ENCODE measurements at places on chromosomes 11 and 22. TPM values are rescaled to one million over a fixed set of nuclear protein-coding genes. Genes with fewer than 3 reads are reported as not detected.

The KDM4D gene
- total RNA-seq = 9.9 TPM

The MAFF gene
- 23.6 TPM for total RNA-seq

The KRTAP5-11 gene
- total RNA-seq = not detected

The PRG2 gene
- 0.36 TPM for total RNA-seq

The MISFA gene
- 7.3 TPM for total RNA-seq

The NCAM1 gene
- total RNA-seq = 39.7 TPM

The ATM gene
- 80.9 TPM for total RNA-seq

- DNase-seq = no peak
Observed at GRCh38 chr11:127873478-127873877, 713.9 kb downstream of the ETS1 start.

DNA sequence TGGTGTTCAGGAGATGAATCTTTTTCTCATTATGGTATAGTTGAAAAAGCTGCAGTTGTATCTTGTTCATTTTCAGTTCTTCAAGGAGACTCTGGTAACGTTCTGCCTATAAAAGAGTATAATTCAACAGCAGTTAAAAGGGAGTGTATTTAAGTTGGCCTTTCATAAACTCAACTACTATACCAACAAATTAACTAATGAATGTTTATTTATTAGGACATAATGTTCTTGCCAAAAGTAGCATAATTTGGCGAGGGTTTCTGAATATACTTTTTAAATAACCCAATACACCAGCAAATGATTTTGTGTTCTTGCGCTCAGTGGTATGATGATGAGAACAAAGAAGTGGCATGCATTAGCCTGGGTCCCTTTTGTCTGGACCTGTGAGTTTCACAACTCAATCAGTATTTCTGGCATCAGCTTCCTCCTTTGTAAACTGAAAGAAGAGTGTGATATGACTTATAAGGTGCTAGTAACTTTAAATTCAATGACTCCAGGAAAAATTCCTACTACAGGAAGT, 10.9 kb downstream of the SMC1B start:
- DNase-seq = no peak

- DNase-seq = no peak
Observed at GRCh38 chr11:47378010-47378835, at the start of gene SPI1. SPI1 (minus strand) TSS chr11:47378547; CDS start chr11:47378353, 194 bp downstream.

DNA sequence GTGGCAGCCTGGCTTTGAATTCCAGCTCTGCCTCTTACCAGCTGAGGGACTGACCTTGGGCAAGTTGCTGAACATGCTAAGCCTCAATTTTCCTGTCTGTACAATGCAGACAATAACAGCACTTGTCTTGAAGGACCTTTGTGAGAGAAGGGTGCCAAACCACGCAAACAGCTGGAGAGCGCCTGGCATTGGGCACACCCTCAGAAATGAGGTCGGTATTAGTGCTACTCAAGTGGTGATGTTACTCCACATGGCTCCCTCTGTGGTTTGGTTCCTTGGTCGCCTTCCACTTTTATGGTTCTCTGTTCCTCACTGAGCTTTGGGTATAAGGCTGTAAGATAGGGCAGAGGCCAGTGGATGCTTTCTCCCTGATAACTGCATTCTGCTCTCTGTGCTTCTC, 8.2 kb downstream of the UBASH3B start:
- no peak for DNase-seq

DNA sequence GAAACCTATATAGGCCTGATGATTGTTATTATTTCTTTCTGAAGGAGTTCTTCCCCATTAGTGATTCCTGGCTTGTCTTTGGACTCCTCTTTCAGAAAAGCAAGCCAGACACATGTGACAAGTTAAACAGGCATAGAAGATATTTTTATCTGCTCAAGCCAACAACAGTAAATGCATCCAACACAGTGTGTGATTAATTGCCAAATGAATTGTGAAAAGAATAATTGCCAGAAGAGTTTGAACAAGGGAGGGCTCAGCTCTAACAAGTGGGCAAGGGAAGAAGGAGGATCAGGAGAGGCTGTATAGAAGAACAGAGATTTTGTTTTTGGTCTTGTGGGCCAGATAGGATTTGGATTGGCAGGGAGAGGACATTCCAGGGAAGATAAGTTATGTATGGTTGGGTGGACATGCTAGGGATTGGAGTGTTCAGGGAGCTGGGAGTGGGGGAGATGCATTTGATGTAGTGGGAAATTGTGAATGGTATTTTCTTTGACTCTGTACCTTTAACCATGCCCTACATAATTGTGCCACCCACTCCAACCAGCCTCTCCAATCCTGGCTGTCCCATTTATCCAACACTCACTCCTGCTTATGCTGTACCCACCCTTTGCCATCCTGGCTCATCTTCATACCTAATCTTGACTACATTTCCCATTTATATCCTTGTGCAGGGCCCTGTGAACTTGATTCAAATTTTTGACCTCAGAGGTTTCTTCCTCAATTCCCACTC, 172.8 kb downstream of the RRAS2 start:
- no peak for DNase-seq

GRCh38 chr11:74685905-74686304, 45.3 kb downstream of the CHRDL2 start:
- no peak for DNase-seq

- DNase-seq = peak; percentile 3
Observed at GRCh38 chr11:2775626-2776350, 76.0 kb upstream of the KCNQ1OT1 start.

DNA sequence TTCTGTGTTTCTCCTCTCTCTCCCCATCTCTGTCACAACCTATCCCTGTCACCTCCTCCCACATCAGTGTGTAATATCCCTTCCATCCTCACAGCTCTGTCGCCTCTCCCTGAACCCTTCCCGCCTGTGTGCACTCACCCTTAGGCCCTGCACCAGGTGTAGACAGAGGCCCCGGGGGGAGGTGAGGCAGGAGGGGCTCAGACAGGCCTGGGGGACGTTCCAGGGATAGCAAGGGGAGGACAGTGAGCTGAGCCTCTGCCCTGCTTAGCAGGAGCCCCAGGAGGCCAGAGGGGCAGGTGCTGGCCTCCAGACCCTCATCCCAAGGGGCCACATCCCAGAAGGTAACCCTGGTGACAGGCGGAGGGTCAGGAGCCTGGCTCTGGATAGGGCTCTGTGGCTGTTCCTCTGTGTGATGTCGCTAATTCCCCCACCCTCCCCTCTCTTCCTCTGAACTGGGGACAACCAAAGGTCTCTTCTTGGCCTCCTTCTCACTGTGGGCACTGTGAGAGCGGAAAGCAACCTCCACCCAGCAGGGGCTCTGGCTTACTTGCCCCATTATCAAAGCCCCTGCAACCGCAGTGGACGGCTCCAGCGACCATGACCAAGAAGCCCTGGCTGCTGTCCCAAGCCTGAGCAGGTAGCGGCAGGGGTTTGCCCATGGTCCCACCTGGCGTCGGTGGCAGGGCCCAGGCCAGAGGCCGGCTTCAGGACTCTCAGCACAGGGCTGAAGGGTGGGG, 35.7 kb downstream of the KCNJ4 start:
- no peak for DNase-seq

DNA sequence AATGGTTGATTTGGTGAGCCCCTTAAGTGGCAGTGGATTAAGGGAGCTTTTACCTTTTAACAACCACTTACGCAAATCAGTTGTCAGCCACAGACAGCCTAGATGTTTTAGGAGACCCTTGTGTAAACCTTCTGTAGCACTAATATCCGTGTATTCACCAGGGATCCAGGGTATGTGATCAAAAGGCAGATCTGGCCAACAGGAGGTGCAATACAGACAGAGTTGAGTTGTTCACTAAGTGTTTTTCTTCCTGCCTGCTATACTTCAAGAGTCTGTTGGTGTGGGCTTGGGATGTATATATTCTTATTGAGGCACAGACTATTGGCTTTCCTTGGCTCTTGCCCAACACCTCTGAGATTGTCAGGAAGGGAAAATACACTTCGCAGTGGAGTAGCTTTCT, 175.1 kb downstream of the FAT3 start:
- DNase-seq = no peak

- DNase-seq = no peak
Observed at GRCh38 chr22:17792299-17792698, 18.0 kb upstream of the BID start.

DNA sequence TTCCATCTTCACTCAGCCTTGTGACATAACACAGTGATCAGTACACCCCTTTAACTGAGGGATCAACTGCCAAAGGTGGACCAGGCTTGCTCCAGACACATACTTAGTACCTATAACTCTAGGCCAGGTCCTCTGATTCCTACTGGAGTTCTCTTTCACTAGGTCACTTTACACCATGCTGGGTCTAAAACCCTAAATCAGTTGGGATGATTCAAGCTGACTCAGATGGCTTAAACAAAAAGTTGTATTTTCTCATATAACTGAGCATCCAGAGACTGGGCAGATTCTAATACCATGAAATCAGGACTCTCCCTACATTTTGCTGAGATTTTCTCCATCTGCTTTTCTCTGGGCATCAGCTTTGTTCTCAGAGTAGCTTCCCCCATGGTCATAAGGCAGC, 26.0 kb upstream of the FLI1 start:
- DNase-seq = no peak

- no peak for DNase-seq
Observed at GRCh38 chr22:41828516-41828915, 4.4 kb upstream of the SREBF2 start.

- peak; percentile 64 for DNase-seq
Observed at GRCh38 chr11:102157219-102157618, 47.0 kb downstream of the YAP1 start.

GRCh38 chr11:79362206-79362757, 78.5 kb downstream of the TENM4 start:
- DNase-seq = no peak
